ENCODE measurements at places on chromosomes 6 and 20.

DNA sequence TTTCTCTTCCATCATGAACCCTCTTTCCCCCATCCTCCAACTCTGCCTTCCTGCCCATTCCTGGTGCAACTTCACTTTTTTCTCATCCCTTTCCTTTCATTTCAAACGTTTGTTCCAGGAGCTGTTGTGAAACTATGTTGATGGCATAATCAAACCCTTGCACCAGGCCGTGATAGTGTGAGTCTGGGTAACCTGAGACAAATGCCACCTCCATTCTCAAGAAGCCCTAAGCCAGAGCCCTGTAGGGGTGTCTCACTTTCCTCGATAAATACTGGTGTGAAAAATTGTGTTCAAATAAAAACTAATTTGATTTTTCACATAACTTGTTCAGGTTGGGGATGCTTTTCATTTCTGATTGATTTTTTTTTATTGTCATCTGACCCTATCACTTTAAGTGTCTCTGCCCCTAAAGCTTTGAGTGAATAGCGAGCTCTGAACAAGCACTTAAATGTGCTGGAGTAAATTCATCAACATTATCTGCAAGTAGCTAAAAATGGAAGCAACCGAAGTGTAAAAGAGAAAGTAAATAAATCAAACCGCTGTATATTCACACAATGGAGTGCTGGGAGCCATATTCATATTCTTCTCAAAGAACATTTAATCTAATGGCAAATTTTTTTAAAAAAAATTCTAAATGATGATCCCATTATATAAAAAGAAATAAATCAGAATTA lies 303.1 kb upstream of the CDYL start:
- DNase-seq = no peak

- DNase-seq = no peak
These were observed 5.1 kb upstream of the TFAP2A start for GRCh38 chr6:10419749-10420545.

- DNase-seq = peak; percentile 61
These were observed 114.6 kb upstream of the RIPOR2 start for GRCh38 chr6:25050356-25050755.

GRCh38 chr20:47540443-47541354 lies 39.0 kb downstream of the NCOA3 start:
- no peak for DNase-seq

GRCh38 chr6:6582131-6582530 lies 6.4 kb upstream of the LY86 start:
- DNase-seq = no peak

DNA sequence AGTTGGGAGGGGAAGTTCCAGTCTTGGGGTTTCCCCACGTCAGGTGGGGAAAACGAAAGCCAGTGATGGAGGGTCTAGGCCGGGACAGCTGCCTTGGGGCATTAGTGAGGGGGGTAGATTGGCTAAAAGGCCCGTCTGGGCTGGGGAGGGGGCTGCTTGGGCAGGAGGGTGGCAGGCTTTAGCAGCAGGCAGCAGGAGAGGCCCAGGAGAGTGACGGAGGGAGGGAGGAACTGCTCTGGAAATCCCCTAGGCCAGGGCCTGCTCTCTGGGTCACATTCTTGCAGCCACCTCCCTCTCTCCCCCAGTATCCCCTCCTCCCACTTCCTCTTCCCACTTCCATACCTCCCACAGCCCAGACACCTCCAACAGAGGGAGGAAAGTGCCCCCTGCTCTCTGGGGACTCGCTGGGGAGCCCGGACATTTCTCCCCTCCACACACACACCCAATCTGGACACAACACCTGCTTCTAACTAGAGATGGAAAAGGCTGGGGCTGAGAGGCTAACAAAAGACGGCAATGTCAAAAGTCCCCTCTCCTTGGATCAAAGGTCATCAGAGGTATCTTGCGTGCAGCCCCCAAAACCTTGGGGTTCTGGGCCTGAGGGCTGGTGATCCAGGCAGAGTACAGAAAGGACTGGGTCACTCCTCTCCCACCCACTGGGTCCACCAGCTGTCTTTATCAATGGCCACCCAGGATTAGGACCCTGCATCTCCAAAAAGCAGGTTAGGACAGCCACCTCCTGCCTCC lies 1.8 kb downstream of the NFKBIE start:
- DNase-seq = peak; percentile 43
